Activated effector memory CD4-positive, alpha-beta T cell treated with anti-CD3 and anti-CD28 coated beads, Interleukin-2, amount 50 U/mL, for 16 hours (primary cell): ENCODE measurements at places on chromosomes 3 and 15.

DNA sequence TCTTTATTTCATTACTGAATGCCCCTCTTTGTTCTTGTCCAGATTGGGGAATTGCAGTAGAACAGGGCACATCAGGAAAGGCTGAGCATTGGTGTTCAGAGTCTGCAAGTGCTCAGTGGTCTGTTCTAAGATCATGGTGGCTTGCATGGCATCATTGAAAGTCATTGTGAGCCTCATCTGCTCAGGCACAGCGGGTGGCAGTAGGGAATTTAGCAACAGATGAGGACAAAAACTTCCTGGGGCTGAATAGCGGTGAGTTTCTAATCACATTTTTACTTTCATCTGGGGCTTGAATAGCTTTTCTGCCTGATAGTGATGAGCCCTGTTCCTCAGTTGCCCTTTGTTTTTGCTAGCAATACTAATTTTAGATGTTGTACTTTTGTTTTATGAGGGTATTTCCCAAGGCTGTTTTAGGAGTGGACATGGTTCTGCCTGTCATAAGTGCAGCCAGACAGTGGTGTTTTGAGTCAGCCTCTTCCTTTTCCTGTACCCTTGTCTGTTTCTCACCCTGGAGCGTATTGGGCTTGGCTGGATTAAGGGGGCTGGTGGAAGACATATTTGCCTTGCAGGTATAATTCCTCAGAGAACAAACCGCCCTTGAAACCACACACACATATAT lies 127.2 kb upstream of the IL12A start:
- no peak for DNase-seq

GRCh38 chr3:128190501-128190900 lies 37.2 kb downstream of the EEFSEC start:
- DNase-seq, result no peak

DNA sequence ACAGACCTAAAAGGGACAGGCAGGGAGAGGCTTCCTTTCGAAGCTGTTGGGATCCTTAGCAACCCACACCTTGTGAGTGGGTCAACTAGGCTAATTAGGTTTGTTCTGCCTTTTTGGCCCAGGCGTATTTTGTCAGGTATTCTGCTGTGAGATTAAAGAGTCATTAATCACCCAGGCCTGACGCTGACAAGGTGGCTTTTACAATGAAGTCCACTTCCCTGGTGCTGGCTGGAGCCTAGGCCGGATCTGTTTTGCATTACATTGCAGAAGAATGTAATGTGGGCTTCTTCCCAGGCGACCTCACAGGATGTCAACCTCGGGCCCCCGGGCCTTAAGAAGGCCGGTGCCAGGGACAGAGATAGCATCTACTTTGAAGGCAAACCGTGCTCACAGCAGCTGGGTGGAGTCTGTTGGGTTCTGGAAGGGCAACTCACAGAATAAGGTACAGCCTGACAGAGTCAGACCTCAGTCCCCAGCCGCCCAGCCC lies 76.9 kb downstream of the HES1 start:
- DNase-seq, result no peak

GRCh38 chr3:148162132-148162531 lies 535.6 kb upstream of the AGTR1 start:
- DNase-seq, result no peak

- DNase-seq, result no peak
These were observed 80.4 kb upstream of the ZBTB20 start for GRCh38 chr3:115227461-115227860.
